ENCODE measurements at places on chromosomes 12 and 14. TPM values are rescaled to one million over a fixed set of nuclear protein-coding genes. Genes with fewer than 3 reads are reported as not detected.

GPR84 gene
- not detected for polyA plus RNA-seq

CCDC184 gene
- polyA plus RNA-seq: not detected

CCDC177 gene
- polyA plus RNA-seq: not detected

TROAP gene
- not detected for polyA plus RNA-seq

LLPH gene
- polyA plus RNA-seq: 35.9 TPM

LRP1 gene
- polyA plus RNA-seq: 0.38 TPM

HOXC10 gene
- polyA plus RNA-seq: not detected

SERPINA10 gene
- polyA plus RNA-seq: not detected

CLEC4D gene
- not detected for polyA plus RNA-seq

ALX1 gene
- polyA plus RNA-seq: not detected

PDZRN4 gene
- not detected for polyA plus RNA-seq

HEBP1 gene
- 23.0 TPM for polyA plus RNA-seq

CCDC197 gene
- not detected for polyA plus RNA-seq

FGF23 gene
- not detected for polyA plus RNA-seq

BBOF1 gene
- 2.4 TPM for polyA plus RNA-seq

ZDHHC22 gene
- polyA plus RNA-seq: not detected

PRH2 gene
- polyA plus RNA-seq: not detected

OTX2 gene
- polyA plus RNA-seq: not detected

OAS2 gene
- 25.5 TPM for polyA plus RNA-seq

TMEM229B gene
- polyA plus RNA-seq: 12.5 TPM

ANHX gene
- not detected for polyA plus RNA-seq

LBHD2 gene
- not detected for polyA plus RNA-seq

PPP1R1A gene
- not detected for polyA plus RNA-seq

RERGL gene
- polyA plus RNA-seq: not detected

LRRC43 gene
- not detected for polyA plus RNA-seq

RNU4-1 gene
- not detected for polyA plus RNA-seq

FAIM2 gene
- polyA plus RNA-seq: 0.59 TPM

BCAT1 gene
- polyA plus RNA-seq: 1.9 TPM

PTPRQ gene
- polyA plus RNA-seq: not detected

GLT1D1 gene
- not detected for polyA plus RNA-seq

PLA2G1B gene
- polyA plus RNA-seq: not detected

DAZAP2 gene
- 1,322 TPM for polyA plus RNA-seq

BMP4 gene
- polyA plus RNA-seq: 1.1 TPM

NOS1 gene
- not detected for polyA plus RNA-seq

TIGAR gene
- polyA plus RNA-seq: 2.7 TPM

FOXN4 gene
- polyA plus RNA-seq: not detected

OLR1 gene
- not detected for polyA plus RNA-seq

RNASE2 gene
- not detected for polyA plus RNA-seq

CHMP4A gene
- polyA plus RNA-seq: 164 TPM

ITPK1 gene
- polyA plus RNA-seq: 12.5 TPM

RD3L gene
- not detected for polyA plus RNA-seq

DDN gene
- not detected for polyA plus RNA-seq

CLEC14A gene
- not detected for polyA plus RNA-seq

KRT2 gene
- 0.08 TPM for polyA plus RNA-seq

IRAK4 gene
- 35.9 TPM for polyA plus RNA-seq

SLC16A7 gene
- polyA plus RNA-seq: 22.5 TPM

C12orf54 gene
- polyA plus RNA-seq: not detected

PIGH gene
- 32.3 TPM for polyA plus RNA-seq

SYNE3 gene
- polyA plus RNA-seq: 9.0 TPM

PLEKHD1 gene
- polyA plus RNA-seq: not detected

NGB gene
- polyA plus RNA-seq: not detected

OASL gene
- polyA plus RNA-seq: 5.6 TPM

LIN7A gene
- polyA plus RNA-seq: not detected

KRT78 gene
- polyA plus RNA-seq: not detected

Measured in CD4-positive, alpha-beta memory T cell (primary cell).